ENCODE measurements at places on chromosomes 3 and 15. TPM values are rescaled to one million over a fixed set of nuclear protein-coding genes. Genes with fewer than 3 reads are reported as not detected.
A peak's percentile ranks its signal among the peaks of the same experiment; 100 is the strongest.

APBA2 gene
- 7.1 TPM for total RNA-seq

DNA sequence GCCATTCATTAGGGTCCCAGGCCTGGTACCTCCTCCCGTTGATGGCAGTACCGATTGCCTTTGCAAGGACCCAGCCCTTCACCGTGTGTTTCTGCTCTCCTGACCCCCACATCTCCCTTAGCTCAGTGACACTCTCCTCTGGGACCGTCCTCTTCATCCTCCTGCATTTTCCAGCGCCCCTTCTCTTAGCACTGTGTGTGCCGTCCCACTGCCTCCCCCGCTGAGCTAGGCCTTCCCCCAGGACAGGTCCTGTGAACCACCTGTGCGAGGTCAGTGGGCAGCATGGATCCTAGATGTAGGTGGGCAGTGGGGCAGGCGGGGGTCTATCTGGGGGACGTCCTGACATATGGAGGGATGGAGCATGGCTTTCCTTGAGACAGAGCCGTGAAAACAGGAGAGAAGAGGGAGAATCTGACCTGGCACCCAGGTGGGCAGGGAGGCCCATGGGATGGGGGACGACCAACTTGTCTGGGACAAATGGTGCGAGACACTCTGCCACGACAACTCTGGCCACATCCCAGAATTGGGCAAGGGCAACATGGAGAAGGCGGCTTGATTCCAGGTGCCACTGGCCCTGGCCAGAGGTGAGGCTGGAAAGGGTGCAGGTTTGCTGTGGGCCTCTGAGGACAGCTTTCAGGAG lies 87.7 kb upstream of the ALDH1L1 start:
- DNase-seq: peak; percentile 54

- no peak for DNase-seq
These were observed 60.1 kb downstream of the RASGRF1 start for GRCh38 chr15:79030470-79030869.

DNA sequence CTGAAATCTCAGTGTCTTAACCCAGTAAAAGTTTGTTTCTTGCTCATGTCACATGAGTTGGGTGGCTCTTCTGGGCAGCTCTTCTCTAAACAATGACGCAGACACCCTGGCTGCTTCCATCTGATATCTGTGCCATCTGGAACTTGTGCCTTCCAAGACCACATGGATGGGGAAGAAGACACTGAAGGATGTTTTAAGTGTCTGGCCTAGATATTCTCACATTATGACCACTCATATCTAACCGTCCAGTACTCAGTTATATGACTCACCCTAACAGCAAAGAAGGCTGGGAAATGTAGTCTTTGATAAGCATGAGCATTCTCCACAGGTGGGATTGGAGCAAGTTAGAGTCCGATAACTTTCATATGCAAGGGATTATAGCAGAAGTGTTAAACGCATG lies 66.4 kb downstream of the RYR3 start:
- no peak for DNase-seq

DNA sequence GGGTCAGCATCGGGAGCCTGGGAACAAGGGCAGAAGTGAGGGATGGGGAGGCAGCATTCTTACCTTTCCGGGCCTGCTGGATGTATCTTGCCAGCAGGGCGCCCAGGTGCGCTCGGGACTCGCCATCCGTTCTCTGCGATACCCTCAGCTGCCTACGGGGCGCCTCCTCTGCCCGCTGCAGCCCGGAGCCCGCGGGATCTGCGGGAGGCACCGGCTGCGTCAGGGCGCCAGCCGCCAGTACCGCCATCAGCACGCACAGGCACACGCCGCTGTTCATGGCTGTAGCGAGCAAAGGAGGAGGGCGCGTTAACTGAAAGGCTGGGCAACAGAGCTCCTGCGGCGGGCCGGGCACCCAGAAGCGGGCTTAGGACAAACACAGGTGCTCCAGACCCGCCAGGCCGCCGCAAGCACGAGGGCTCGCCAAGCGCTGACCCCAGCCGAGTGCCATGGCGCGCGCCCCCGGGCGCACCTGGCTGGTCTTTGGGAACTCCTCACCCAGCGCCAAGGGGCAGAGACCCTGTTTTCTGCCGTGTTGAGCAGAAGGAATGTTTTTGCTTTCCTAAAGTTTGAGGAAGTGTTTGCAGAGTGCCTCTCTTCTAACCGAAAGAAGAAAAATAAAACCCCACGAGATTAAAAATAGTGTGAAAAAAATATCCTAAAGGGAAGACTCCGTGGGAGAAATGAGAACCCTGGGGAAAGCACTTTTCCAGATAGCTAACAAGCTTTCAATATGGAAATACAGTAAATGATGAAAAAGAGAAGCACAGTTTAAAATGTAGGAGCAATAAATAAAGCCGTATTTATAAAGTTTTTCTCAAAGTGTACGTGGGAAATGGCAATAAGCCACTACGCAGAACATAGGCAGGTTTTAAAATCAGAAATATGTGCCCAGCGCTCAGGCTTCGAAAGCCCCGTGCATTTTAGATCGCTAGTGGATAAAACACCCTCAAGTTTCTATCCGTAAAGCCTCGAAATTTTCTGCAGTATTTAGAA lies 2.3 kb downstream of the CCK start:
- DNase-seq: no peak

DNA sequence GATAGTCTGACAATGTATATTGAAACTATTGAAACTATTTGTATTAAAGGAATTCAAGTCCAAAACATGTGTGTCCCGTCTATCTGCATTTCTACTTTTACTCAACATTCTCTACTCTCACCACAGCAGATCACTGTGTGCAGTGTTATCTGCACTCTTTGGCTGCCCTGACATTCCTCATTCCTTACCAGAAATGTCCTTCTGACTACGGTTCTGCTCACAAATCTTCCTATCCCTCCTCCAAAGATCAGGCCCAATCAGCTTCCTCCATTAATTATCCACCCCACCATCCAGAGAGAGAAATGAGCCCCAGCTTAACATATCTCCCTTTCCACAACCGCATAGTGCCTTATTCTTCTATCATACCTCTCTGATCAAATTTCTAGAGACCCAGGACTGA lies 94.7 kb downstream of the TBL1XR1 start:
- DNase-seq: no peak

- peak; percentile 47 for DNase-seq
These were observed 6.5 kb upstream of the TBC1D23 start for GRCh38 chr3:100254168-100254777.

DNA sequence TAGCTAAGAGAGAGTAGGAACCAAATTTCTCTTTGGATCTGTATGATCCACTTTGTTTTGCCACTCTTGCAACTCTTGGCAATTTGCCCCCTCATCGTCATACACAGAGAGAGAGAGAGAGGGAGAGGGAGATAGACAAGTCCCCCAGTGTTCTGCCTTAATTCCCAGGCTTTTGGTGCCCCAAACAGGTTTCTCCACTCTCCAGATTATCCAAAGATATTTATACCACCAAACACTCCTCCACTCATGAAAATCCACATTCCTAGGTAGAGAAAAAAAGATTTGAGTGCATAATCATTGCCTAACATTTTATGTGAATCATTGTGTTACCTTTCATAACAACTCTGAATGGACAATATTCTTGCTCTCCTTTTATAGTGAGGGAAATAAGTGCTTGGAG lies 15.3 kb downstream of the ACP3 start:
- no peak for DNase-seq

DNA sequence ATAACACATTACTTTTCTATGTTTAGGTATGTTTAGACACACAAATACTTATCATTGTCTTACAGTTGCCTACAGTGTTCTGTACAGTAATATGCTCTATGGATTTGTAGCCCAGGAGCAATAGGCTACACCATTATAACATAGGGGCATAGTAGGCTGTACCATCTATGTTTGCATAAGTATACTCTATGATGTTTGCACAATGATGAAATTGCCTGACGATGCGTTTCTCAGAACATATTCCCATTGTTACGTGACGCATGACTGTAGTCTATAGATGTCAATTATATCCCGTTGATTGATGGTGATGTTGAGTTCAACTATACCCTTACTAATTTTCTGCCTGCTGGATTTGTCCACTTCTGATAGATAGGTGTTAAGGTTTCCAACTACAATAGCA lies 139.4 kb upstream of the PFN2 start:
- DNase-seq: no peak

GRCh38 chr3:8518138-8518537 lies 16.5 kb downstream of the LMCD1 start:
- DNase-seq: no peak

- DNase-seq: no peak
These were observed 7.9 kb downstream of the MESP2 start for GRCh38 chr15:89783861-89784685.

DNA sequence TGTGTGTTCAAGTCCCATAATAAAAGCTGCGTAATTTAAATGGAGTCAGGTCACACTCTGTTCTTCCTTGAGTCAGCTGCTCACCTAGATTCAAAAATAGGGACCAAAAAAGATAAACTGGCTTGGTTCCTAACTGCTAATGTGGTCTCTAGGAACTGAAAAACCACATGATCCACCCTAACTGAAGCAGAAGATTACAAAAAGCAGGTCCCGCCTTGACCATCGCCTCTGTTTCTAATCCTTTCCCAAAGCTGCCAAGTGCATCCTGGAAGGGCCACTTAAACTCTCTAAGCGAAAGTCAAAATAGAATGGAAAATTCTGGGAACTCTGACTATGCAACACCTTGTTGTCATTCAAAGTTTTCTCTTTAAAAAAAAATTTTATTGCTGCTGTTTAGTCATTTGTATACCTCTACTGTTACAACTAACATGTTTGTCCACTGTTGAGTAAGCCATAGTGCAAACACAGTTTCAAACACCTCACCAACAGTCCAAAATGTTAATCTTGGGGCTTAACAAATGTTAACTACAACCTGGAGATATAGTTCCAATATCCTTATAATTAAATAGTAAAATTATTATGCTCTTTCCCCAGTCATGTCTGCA lies 88.9 kb upstream of the THBS1 start:
- no peak for DNase-seq

DNA sequence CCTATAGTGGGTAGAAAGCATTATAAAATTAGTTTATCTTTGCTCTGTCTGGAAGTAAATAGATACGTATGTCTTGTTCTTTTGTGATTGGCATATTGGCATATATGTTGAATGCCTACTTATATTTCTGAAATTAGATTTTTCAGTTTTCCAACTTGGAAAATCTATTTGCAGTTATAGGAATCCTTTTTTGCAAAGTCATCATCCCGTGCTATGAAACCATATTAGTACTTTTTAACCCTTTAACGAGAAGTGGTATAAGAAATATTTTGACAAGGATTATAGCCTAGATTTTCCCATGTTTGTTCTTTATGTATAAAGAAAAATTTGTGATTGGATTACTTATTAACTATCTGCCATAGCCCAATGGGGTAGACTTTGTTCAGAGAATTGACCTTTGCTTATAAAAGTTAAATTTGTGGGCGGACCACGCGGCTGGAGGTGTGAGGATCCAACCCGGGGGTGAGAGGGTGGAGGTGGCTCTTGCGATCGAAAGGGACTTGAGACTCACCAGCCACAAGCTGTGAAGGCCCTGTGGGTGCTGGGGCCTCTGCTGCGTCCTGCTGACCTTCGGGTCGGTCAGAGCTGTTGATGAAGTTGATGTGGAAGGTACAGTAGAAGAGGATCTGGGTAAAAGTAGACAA lies 5.9 kb downstream of the LRRC28 start:
- DNase-seq: no peak

RBPMS2 gene
- 0.74 TPM for total RNA-seq

DNA sequence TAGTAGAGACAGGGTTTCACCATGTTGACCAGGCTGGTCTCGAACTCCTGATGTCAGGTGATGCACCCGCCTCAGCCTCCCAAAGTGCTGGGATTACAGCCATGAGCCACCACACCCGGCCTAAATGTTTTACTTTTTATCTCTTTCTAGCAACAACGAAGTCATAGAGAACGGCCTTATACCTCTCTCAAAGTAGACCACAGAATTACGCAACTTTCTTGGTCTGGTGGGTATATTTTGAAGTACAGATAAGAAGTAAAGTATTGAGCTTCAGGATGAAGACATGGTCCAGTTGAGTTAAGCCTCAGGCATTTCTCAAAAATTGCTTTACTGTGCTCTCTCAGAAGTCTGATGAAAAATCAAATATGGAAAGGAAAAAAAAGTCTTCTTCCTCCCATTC lies 30.6 kb downstream of the FAM240A start:
- no peak for DNase-seq

- no peak for DNase-seq
These were observed 884.7 kb downstream of the NAALADL2 start for GRCh38 chr3:175743733-175744400.

SOX14 gene
- total RNA-seq: not detected

DNA sequence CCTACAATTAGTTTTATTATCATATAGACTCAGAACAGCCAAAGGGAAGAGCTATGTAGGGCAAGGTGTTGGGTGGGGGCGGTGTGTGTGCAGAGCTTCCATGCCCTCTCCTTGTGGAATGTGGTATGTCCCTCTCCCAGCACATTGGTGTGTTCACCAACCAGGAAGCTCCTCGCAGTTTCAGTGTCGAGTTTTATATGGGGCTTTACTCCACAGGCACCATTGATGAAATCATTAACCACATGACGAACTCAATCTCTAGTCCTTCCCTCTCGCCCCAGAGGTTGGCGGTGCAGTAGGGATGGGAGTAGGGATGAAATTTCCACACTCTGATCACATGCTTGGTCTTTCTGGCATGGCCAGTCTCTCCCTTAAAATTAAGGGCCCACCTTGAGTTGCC lies 13.6 kb upstream of the SRP14 start:
- DNase-seq: peak; percentile 11

ETV5 gene
- 30.5 TPM for total RNA-seq

- DNase-seq: no peak
These were observed 138.9 kb upstream of the COL8A1 start for GRCh38 chr3:99499235-99500158.

GRCh38 chr15:91952216-91952615 lies 98.7 kb downstream of the SLCO3A1 start:
- no peak for DNase-seq

DNA sequence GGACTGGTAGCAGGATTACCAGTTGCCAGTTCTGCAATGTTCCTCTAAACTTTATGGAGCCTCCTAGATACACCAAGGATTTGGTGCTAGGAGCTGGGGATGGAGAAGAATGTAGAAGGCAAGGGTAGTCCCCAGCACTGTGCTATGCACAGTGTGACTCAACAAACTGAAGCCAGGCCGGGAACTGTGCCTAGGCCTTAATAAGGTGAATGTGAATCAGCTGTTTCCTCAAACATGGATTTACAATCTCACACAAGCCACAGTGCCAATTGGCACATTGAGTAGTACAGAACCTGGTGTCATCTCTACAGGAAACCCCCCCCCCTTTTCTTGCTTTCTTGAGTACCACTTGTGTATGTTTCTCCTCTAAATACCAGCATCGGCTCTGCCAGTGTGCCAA lies 32.5 kb downstream of the MRPS25 start:
- no peak for DNase-seq

DNA sequence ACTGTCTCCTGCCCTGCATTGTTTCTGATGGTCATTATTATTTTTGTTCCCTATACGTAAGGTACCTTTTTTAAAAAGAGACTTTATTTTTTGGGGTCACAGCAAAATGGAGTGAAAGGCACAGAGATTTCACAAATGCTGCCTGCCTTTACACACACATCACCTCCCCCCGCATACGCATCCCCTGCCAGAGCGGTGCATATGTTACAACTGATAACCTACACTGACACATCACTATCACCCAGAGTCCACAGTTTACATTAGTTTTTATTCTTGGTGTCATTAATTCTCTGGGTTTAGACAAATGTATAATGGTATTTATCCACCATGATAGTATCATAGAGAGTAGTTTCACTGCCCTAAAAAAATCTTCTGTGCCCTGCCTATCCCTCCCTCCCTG lies 43.6 kb upstream of the KLF13 start:
- DNase-seq: no peak

- DNase-seq: no peak
These were observed 57.5 kb upstream of the LMOD3 start for GRCh38 chr3:69179740-69180372.

RAB43 gene
- total RNA-seq: 9.2 TPM

DGKG gene
- 0.65 TPM for total RNA-seq

NEK10 gene
- total RNA-seq: 0.24 TPM

- no peak for DNase-seq
These were observed 17.5 kb upstream of the APEH start for GRCh38 chr3:49656541-49657112.
